ENCODE measurements at places on chromosomes 2 and 18.

DNA sequence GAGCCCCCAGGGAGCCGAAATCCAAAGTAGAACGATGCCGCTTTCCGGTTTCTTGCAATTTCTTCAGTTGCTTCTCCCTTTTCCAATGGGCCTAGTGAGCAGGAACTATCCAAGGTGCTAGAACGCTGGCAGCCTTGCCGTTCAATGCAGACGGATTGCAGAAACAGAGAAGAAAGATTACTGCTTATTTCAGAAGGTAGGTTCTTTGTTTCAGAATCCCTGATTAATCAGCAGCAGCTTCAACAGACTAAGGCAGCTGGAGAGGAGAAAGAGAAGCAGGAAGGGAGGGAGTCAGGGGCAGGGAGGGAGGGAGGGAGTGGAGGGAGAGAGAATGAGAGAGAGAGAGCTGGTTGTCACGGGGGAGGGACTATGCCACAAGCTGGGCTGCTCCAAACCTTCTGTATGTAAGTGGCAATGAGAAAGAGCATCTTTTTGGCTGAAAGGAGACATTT is 576 bp downstream of the NYAP2 start:
- peak; percentile 12 for DNase-seq

DNA sequence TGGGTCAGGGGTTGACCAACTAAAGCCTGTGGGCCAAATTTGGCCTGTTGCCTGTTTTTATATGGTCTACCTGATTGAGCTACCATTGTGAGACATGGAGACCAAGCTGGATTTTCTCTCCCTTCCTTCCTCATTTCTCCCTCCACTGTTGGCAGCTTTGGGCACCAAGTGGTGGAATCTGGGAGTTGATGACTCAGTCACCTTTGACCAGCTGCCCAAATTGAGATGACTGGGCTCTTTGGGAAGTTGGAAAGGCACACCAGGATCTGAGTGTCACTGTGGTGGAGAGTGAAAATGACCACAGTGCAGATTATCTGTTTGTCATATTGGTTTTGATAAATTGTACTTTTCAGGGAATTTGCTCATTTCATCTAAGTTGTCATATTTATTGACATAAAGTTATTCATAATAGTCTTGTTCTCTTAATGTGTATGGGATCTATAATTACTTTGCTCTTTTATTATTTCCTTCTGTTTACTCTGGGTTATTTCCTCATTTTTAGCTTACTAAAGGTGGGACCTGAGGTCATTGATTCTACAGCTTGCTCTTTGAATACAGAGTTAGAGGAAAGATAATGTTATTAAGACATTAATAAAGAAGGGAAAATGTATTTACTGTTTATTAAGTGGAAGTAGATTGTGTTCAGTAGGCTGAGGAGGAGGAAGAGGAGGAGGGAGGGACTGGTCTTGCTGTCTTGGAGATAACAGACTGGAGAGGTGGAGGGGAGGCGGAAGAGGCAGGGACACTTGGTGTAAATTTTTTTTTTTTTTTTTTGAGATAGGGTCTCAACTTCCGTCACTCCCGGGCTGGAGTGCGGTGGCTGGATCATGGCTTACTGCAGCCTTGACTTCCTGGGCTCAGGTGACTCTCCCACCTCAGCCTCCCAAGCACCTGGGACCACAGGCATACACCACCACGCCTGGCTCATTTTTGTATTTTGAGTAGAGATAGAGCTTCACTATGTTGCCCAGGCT is 31.8 kb downstream of the AGFG1 start:
- DNase-seq = no peak

- DNase-seq = no peak
Measured at GRCh38 chr2:225008179-225008856, 34.0 kb downstream of the DOCK10 start.

- no peak for DNase-seq
Measured at GRCh38 chr18:76803413-76803812, 18.9 kb upstream of the ZNF236 start.

DNA sequence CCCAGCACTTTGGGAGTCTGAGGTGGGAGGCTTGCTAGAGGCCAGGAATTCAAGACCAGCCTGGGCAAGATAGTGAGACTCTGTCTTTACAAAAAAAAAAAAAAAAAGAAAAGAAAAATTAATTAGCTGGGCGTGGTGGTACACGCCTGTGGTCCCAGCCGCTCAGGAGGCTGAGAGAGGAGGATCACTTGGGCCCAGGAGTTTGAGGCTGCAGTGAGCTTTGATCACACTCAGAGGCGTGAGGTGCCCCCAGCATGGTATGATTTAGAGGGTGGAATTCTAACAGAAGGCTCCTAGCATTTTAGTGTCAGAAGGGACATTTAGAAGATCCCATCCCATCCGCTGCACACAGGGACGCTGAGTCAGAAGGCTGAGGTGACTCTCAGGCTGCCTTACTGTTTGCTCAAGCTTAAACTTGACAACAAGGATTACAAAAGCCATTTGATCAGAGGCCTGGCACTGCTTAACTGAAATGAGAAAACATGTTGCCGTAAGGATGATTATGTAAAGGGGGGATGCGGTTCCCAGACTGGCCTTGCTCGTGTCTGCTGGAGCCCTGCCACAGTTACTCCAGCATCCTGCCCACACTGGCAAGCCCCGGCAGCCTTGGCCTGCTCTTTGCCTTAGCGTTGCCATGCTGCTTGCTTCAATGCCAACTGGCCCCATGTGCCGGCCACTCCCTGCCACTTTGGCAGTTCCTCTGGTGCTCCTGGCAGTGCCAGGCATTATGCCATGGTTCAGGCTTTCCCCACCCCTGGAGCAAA is 45.6 kb upstream of the SLC1A4 start:
- no peak for DNase-seq

DNA sequence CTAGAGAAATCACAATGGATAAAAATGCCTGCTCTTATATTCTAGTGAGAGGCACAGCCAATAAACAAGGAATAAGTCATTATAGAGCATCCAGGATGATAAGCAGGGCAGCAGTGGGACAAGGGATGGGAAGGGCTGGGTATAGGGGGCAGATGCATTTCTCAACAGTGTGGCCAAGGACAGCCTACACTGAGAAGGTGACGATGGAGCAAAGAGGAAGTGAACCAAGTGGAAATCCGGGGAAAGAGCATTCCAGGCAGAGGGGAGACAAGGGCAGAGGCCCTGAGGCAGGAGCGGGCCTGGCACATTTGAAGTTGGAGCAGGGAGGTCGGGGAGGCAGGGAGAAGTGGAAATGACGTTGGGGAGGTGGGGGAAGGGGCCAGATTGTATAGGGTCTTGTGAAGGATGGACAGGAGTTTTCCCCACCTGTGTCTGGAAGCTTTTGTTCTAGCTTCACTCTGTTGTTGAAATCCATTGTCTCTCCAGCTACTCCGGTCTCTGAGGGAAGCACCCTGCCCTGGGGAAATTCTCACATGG is 17.6 kb downstream of the TMEM177 start:
- DNase-seq = no peak

GRCh38 chr2:54454548-54455130 is 1.5 kb upstream of the SPTBN1 start:
- DNase-seq = no peak

- no peak for DNase-seq
Measured at GRCh38 chr2:28348921-28349320, 43.7 kb upstream of the FOSL2 start.

- no peak for DNase-seq
Measured at GRCh38 chr2:88829607-88830463, 138.4 kb downstream of the RPIA start.

- no peak for DNase-seq
Measured at GRCh38 chr2:190636361-190636760, 12.5 kb upstream of the NAB1 start.

DNA sequence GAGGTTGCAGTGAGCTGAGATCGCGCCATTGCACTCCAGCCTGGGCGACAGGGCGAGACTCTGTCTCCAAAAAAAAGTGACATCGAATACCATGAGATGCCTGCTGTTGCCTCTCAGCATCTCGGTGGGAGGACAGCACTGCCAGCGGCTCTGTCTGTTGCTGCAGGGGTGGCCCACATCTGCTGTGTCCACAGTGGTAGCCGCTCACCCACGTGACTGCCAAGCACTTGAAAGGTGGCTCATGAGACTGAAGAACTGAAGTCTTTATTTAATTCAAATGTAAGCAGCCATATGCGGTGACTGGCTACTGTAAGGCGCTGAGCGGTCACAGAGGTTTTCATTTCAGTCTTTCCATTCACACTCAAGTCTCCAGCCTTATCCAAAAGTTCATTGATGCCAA is 25.8 kb downstream of the IMPA2 start:
- DNase-seq = no peak

GRCh38 chr2:239167011-239167673 is 233.7 kb downstream of the HDAC4 start:
- no peak for DNase-seq

DNA sequence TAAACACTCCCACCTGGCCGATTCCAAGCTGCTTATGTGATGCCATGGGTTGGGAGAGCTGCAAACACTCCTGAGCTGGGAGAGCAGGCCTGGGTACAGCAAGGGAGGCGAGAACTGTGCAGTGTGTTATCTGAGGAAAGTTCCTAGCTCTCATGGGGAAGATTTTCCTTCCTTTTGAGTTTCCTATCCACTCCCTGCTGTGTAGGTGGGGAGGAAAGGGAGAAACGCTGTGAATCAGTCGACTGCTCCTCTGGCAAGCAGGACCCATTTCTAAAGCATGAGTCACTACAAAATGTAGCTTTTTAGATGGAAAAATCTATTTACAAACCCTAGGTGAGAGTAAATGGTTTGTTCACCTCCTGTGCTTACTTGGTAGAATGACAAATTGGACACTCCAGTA is 80.4 kb downstream of the SH3RF3 start:
- no peak for DNase-seq

GRCh38 chr2:210009126-210009525 is 6.7 kb downstream of the RPE start:
- DNase-seq = no peak

- DNase-seq = no peak
Measured at GRCh38 chr2:132544006-132544630, 125.9 kb downstream of the LYPD1 start.

DNA sequence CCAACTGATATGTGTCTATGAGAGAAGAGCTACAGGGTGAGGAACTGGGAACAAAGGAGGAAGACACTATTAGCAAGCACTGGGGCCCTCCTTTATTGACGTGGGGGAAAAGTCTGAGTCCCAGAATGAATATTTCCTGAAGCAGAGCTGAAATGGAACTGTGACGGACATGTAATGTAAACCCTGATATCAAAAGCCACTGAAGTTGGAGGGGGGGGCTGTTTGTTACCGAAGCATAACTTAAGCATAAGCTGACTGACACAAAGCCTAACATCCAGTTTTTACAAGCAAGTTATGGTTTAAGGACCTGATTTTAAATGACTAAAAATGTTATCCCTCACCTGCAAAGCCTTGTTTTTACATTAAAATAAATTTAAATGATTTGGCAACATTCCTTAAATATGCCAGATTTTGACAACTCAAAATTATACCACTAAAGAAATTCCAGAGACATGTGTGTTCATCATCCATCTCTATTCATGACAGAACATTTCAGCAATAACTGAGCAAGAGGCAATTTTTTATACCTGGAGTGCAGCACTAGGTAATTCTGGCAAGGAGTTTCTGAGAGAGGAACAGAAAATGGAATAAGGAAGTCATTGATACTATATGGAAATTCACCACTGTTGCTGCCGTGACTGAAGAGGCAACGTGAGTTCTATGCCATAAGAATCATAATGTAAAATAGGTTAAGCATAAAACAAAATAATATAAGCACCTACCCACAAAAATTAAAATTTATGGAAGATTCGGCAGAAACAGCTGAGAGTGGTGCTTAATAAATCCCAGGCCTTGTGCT is 186.0 kb downstream of the AFF3 start:
- DNase-seq = no peak

DNA sequence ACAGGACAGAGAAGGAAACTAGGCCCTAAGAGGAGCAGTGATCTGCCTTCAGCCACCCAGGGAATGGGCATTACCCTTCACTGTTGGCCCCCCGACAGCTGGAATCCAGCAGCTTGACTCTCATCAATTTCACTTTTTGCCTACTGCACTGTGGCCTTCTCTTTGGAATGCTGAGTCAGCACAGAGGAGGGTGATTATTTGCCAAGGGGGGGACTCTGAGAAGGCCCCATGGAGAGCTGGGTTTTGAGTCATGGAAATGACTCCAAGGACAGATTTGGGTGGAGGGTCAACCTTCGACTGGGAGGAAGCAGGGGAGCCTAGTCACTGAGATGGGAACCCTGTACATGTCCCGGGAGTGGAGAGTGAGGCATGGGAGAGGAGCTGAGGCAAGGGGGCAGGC is 38.1 kb upstream of the NTSR2 start:
- DNase-seq = no peak

GRCh38 chr2:9191041-9191481 is 15.6 kb upstream of the ASAP2 start:
- DNase-seq = no peak

- DNase-seq = no peak
Measured at GRCh38 chr2:98357849-98358248, 11.6 kb downstream of the CNGA3 start.

DNA sequence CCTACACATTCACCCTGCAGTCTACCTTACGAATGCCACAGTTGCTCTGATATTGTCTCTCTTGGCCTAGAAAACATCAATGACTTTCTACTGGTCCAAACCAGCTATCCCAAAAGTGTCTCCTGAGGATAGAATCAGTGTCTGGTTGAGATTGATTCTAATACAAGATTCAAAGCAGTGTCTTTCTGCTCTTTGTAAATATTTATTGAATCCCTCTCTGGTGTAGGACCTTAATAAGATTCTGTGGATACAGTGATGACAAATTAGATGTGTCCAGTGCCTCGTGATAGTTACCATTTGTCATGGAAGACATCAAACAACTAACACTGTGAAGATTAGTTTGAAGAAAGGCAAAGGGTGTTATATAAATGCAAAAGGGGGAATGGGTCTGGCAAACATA is 380.7 kb upstream of the TRIB2 start:
- no peak for DNase-seq

DNA sequence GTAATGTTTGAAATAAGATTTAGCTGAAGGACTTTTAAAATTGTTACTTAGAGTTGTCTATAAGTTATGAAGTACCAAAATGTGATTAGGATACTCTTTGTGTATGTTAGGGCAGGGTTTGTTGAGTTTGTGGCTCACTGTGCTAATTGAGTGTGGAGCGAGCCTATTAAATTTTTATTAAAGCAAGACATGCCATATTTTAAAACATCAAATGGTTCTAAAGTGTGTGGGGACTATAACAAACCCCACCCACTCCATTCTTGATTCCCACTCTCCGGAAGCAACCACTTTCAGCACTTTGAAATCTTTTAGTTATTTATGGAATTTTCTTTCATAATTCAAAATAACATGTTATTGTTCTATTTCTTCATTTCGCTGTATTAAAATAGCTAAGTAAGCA is 1.8 kb downstream of the HNMT start:
- DNase-seq = no peak

DNA sequence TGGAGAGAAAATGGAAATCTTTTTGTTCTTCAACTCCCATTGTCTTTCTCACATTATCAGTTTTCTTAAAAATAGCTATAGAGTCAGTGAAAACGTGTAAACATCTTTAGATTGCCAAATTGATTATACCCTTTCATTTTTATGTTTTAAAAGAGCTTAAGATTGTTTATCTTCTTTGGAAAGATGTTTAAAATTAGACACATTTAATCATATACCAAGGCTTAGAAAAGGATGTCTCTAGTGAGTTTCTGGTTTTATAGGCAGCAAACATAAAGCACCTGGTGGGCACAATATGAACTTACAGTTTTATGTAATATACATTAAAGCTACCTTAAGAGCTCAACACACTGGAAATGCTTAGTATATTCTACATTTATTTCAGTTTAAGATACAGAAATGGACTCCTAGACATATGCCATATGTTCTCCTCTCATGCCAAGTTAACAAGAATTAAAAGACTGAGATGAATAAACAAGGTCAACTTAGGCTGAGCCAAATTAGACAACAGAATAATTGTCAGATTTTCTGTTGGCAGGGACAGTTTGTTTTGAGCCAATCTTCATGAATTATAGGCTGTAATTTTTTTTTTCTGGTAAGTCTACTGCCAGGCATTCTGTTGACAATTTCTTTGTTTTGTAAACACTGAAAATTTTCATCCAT is 112.7 kb downstream of the OTX1 start:
- no peak for DNase-seq

Measured in activated CD4-positive, alpha-beta T cell treated with anti-CD3 and anti-CD28 coated beads, Interleukin-2, amount 10 ng/mL, durations not matched to agents 7 days and 5 days (primary cell).